T47D (cell line): ENCODE measurements at places on chromosomes 12 and 14.
A peak's percentile ranks its signal among the peaks of the same experiment; 100 is the strongest.

DNA sequence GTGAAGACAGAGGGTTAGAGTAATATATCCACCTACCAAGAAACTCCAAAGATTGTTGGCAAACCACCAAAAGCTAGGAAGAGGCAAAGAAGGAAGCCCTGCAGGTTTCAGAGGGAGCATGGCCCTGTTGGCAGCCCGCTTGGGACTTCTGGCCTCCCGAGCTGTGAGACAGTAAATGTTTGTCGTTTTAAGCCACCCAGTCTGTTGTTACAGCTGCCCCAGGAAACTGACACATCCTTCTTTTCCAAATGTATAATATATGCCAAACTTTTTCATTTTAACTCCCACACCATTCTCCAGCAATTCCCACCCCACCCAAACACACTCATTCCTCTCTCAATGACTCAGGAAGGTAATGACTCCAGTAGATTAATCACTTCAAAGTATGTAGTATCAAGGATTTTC, 74.0 kb downstream of the RPS29 start:
- DNase-seq: peak; percentile 46

DNA sequence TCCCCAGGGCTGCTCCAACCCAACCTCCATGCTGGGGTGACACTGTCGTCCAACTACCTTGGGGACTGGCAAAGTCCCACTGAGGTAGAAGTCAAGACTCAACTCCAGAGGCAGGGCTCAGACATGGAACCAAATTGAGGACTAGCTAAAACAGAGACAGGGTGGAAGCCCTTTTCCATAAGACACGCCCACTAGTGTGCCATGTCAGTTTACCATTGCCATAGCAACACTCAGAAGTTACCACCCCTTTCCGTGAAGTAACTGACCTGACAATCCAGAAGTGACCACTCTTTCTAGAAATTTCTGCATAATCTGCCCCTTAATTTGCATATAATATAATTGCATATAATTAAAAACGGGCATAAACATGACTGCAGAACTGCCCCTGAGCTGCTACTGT, 409.6 kb downstream of the MED13L start:
- no peak for DNase-seq

GRCh38 chr14:70009961-70010360, 130.7 kb downstream of the SMOC1 start:
- DNase-seq: peak; percentile 33

DNA sequence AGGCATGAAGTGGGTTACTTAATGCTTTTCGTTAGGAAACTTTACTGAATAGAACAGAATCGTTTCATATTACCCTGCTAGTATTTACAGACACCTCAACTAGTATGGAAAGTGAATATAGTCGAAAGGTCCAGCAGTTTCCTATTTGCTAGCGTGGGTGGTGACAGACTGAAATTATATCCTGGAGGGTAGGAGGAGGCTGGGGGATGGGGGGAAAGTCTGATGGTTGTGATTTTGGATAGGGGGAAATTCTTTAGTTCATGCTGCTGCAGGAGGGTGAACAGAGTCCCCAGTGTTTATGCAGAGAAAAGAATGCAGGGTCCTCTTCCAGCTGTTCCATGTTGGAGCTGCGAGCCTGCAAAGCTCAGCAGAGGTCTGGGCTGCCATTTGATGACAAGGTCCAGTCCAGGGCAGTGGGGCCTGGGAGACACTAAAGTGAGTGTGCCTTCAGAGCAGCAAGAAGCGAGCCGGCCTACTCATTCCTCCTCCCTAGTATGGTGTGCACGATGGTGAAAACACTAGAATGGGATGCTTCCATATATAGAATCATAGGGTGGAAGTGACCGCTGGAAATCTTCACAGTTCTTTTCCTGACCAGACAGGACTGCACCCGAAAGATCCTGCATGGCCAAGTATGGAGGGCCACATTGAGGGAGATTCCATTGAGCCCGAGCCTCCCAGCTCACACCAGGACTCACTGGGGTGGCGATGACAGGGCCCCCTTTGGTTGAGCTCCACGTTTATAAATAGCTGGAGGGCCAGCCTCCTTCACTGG, 2.1 kb downstream of the SAMD4A start:
- DNase-seq: no peak

- peak; percentile 77 for DNase-seq
Measured at GRCh38 chr14:65019944-65020566, 33.4 kb downstream of the FNTB start.
